SJSA1 (cell line): ENCODE measurements at places on chromosomes 5 and 9.

DNA sequence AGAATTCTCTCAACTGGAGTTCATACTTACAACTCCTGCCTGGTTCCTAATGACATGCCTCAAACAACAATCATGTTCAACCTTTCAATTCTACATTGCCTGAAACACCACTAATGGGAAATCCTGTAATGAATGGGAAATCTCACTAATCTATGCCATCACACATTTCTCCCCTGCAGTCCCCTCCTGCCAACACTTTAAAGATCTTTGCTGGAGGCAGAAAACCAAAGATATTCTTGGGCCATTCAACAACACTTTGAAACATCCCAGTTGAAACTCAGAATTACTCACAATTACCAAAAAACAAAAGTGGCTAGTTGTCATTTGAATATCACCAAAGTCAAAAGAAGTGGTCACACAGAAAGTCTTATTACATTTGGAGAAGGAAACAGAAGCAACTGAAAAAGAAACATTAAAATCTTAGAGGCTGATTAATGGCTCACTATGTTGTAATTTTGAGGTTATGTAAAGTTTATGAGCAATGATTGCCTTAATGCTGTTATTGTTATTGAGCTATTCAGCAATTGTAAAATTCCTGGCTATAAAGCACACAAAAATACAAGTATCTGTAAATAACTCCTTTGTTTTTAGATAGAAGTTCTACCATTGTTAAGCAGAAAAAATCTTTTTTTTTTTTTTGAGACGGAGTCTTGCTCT is 313.4 kb upstream of the SLC30A5 start:
- DNase-seq, result no peak

DNA sequence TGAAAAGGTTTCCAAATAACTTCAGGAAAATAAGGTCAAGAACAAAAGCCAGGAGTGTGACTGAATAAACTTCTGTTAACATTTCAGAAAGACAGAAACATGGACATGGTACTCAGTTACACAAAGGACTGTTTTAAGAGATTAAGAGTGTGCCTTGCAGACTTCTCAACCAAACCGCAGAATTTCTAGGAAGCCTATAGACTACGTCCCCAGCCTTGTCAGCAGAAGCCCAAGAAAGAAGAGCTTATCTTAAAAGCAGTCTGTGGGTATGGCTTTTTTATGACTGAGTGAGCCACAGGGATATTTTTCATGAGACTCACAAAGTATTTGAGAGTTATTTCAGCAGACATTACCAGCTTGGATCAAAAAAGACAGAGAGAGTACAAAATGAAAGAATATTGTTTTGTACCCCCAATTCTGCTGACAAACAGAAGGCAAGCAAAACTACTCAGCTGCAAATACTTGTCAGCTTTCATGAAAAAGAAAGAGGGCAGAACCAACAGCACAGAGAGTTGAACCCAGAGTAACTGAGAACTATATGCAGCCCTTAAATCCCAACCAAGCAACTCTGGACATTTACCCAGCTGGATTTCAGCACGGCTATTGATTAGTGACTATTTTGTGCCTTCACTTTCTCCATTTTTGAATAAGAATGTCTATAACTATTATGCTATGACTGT is 711.0 kb upstream of the CTNND2 start:
- no peak for DNase-seq

DNA sequence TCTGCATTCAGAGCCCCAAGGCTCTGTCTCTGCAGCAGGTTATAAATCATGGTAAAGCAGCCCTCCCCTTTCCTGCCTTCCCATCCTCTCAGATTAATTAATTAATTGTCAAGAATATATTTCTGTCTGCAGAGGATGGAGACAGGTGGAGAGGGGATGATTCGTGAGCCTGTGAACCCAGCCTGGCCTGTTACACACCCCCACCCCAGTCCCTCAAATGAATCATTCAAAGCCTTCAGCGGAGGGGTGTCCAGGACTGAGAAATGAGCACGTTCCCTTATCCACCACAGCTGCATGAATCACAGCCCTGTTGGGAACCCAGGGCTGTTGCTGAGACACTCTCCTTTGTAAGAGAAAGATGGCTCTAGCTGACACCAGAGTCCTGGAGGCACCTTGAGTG is 56.0 kb downstream of the NIPAL4 start:
- peak; percentile 86 for DNase-seq

DNA sequence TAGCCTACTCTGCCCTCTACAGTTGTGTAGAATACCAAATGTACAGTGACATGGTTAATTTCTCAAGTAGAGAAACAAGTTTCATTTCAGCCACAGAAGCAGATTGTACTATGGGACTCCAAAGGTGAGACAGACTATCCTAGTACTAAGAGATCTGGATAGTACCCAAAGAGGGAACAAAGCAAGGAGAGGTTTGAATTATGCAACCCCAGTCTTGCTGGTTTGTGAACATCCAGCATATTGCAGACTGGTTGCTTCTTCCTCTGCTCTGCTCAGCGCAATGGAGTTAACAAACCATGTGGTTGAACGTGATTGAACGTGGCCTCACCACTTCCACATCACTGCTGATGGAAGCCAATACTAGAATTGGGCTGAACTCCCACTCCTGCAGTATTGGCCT is 43.3 kb upstream of the ALDOB start:
- DNase-seq, result no peak

- DNase-seq, result peak; percentile 85
Measured at GRCh38 chr5:135127439-135128240, 93.6 kb upstream of the PITX1 start.

DNA sequence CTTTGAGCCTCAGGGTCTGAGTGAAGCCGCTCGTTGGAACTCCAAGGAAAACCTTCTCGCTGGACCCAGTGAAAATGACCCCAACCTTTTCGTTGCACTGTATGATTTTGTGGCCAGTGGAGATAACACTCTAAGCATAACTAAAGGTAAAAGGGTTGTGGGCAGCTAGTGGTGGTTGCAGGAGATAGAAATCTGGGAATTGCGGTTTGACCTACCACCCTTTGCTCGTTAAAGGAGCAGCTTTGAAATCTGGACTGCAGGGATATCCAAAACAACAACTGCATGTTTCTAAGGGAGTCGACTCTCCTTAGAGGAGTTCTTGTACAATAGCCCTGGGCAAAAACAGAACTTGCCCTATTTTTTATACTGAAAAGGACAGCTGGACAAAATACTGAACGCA is 19.0 kb downstream of the ABL1 start:
- DNase-seq, result no peak

DNA sequence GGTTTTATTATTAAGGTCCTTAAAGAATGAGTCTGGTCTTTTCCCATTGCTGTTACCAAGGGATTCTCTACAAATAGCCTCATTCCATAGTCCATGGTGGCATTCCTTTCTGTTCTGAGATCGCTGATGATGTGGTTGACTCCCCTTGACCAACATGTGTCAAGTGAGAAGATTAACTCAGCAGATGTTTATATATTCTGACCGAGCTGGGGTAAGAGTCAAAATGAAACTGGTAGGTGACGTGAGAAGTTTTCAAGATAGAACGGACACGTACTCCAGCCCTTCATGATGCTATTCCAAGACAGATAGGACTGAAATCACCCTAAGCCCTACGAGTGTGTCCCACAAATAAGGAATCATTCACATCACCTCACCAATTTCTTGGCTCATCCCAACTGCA is 155.5 kb upstream of the WWC1 start:
- no peak for DNase-seq

DNA sequence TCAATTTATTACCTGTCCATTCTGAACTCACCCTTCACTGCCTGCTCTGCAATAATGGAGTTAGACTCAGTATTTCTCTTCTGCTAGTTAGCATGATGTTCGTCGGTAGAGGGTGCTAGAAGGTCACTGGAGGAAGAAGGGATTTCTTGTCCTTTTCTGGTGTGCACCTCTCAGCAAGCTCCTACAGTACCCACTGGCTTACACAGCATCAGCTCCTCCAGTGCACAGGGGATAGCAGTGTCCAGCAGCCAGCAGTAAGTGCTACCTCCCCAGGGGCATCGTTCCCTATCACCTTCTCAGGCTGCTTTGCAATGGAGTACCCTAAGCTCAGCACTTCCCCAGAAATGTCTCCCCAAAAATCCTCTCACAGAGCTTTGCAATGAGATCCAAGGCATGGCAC is 45.9 kb upstream of the APC start:
- DNase-seq, result no peak
